ENCODE measurements at places on chromosomes 2 and 18.

GRCh38 chr2:12442476-12442847 lies 274.3 kb upstream of the TRIB2 start:
- peak; percentile 63 for DNase-seq

GRCh38 chr2:201638326-201638725 lies 5.0 kb downstream of the TMEM237 start:
- DNase-seq = peak; percentile 35

GRCh38 chr2:127527001-127527804 lies 914 bp upstream of the IWS1 start:
- no peak for DNase-seq

DNA sequence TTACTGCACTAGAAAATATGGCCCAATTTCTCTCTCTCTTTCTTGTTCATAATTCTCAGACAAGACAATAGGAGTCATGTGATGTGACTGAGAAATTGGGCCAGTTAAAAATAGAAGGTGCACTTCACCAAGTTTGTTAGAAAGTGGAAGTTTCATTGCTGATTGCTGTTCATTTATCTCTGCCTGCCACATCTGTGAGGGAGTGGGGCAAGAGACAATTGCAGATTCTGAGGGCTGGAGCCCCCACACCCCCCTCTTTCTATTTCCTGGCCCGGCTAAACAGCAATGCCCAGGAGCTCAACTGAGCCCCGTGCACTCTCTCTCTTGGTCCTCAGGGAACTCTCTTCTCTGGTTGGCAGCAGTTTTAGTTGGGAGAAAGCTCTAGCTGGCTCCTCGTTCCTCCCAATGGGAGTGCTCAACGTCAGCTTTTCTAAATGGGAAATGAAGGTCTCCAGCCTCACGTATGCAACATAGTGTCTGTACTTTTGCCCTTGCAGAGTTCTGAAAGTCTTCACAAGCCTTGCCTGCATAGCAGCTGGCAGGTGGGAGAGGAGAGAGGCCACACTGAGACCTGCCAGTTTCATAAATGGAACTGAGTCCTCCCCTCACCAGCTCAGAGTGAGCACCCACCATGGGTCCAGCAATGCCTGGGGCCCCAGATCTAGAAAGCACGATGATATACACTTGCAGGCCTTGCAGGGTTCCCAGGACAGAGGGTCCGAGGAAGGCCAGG lies 115.7 kb downstream of the MYCN start:
- no peak for DNase-seq

GRCh38 chr2:195473862-195474261 lies 183.2 kb upstream of the SLC39A10 start:
- DNase-seq = no peak

DNA sequence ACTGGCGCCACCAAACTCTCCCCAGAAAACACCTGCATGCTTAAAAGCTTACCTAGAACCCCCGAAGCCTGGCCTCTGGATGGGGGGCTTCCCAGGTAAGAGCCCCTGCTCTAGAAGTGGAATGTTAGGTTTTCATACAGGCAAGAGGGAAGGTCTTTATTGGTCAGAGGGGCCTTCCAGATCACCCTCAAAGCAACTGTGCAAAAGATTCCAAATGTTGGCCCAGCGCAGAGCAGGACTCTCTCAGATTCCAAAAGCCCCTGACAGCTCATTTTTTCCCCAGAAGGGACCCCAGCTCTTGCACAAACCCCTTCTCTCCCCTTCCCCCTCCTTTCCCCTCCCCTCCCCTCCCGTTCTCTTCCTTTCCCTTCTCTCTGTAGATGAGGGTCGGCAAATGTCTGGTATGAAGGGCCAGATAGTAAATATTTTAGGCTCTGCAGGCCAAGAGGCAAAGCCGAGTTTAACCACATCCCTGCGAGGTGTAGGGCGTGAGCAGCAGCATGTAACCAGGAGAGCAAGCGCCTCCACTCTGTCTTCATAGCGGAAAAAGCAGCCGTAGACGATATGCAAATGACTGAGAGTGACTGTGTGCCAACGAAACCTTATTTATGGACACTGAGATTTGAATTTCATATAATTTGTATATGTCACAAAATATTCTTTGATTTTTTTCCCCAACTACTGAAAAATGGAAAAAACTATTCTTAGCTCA lies 116.9 kb downstream of the SMAD7 start:
- peak; percentile 38 for DNase-seq

DNA sequence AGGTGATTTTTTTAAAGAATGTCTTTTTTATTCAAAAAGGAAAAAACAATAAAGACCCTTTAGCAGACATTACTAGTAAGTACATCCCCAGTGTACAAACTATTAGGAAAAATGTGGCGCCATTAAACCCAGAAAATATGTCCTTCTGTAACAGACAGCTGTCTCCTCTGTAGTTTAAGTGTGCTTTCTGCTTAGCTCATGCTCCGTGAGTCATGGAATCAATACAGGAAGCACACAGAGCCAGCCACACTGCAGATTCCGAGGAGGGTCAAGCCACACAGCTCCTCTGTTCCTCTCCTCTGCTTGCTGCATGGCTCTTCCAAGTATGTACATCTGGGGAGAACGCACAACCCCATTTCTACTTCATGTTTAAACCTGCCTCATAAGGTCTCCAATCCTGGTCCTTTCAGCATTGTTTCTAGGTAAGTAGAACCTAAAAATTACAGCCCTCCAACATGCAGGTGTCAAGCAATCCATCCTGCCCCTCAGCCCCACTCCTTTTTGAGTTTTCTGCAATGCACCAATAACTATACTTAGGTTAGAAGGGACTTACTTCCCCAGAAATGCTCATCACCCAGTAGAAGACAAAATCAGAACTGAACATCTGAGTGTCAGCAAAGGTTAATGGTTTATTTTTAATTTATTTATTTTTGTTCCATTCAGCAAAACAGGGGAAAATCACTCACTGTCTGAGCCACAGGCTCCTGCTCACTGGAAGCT lies 37.5 kb downstream of the ACVR1 start:
- peak; percentile 79 for DNase-seq

DNA sequence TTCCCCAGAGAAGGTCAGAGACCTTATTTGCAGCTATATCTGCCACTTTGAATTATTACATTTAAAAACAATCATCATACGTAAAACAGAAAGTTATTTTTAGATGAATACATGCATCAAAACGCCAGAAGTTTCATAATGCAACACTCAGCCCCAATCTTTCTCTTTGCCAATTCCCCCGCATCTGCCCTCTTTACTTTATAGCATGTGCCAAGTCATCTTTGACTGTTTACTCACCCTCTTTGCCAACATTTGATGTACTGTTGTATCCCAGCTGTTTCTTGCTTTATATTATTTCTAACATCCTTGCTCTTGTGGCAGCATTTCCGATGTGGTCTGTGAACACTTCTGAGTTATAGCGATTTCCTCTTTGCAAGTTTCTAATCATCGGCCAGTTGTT lies 86.2 kb downstream of the CRIM1 start:
- peak; percentile 85 for DNase-seq

DNA sequence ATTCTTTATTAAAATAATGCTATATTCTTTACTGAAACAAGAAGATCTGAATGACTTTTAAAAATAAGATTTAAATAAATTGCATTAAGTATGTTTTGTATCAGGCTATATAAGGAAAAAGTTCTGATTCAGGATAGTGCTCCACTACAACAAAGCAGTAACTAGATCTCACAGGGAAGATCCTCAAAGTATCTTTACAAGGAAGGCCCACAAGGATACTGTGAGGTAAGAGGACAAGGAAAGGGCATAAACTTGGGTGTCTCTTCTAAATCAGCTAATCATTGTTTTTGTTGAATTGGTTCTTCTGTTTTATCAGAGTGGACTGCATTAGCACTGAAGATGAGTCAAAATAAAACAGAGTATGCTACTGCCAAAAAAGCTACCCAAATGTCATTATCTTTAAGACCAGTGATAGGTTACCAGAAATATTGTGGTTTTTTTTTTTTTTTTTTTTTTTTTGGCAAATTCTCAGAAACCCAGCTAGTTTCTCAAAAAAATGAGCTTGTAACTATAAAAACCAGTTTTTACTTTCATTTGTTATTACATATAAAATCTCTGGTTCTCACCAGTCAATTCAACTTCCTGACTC lies 160.9 kb downstream of the BAZ2B start:
- peak; percentile 2 for DNase-seq

- DNase-seq = no peak
These were observed 54.7 kb downstream of the SCN9A start for GRCh38 chr2:166321076-166321475.

GRCh38 chr2:190123956-190124355 lies 61.4 kb upstream of the MSTN start:
- DNase-seq = peak; percentile 68

DNA sequence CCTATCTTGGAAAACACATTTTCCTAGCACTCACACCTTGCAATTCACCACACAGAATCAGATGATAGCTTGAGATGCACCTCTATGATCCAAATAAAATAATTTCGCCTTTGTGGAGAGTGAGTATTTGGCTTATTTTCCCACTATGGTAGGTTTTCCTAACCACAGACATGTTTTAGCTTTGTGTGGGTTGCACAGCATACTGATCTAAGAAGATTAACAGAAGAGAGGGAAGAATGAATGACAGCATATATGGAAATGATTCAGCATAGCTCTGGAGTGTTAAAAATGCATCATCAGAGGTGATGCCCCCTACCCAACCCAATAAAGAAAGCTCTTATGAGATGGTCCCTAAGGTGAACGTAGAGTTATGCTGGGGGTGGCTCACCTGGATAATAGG lies 72.5 kb downstream of the GCA start:
- DNase-seq = no peak

DNA sequence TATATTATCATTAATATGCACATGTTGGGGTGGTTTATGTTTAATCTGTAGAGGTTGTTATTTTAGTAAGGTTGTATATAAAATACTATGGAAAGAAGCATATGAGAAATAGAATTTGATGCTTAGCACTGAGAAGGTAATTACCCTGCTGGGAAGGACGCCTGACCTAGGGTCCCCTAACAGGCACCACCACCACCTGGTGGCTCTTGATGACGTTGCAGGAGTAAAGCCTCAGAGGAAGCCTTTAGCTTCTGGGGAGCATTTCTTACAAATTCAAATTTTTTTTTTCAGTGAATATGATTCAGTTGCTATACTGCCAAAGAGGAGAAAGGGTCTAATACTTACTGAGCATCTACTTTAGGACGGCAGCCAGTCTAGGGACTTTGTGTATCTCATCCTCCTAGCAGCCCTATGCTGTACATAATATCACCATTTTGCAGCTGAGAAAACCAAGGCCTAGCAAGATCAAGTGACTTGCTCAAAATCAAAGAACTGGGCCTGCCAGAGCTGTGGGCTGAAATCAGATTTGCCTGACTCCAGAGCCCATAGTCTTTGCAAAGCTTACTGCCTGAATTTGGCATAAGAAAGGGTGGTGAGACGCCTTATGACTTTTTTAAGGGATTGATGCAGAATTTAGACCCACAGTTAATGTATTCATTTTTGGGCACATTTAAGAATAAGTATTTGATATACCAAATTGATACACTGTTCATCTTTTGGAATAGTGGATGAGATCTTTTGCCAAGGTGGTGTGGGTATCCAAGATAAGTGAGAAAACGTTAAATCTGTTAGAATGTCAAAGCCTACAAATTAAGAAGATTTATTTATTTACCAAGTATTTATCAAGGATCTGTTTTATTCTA lies 78.8 kb upstream of the GAREM1 start:
- peak; percentile 29 for DNase-seq

GRCh38 chr2:98731041-98731893 lies at the start of gene MGAT4A:
MGAT4A (minus strand) TSS chr2:98731132; CDS start chr2:98726332, 4,800 bp downstream.
- peak; percentile 39 for DNase-seq

DNA sequence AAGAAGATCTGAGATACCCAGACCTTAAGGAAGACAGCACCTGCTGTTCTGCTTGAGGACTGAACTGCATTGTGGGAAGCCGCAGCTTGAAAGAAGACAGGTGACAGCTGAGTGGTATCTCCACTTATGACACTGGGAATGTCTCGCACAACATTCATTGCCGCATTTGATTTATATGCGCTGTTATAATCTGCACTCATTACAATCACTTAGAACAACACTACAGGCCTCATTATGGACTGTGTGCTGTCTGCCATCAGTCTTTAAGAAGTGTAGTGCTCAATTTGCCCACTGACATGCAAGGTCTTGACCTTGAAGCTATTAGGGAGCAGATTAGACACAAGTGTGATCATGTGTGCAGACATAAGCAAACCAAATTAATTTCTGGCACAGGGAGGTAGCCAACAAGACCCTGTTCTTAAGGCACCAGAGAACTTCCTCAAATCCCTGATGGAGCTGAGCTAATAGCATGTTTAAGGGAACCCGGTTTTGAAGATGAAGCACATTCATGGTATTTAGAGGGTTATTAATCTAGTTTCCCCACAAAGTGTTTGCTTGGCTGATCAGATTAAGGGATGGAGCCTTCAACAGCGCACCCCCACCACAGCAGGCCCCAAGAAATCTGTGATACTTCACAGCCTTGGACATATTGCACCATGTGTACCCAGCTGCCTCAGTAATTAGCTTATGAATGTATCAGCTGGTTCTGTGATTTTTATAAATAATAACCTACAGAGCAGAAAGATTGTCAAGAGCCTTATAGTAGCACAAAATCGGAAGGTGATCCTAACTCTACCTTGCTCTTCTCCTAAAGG lies 146.8 kb downstream of the SATB2 start:
- no peak for DNase-seq

DNA sequence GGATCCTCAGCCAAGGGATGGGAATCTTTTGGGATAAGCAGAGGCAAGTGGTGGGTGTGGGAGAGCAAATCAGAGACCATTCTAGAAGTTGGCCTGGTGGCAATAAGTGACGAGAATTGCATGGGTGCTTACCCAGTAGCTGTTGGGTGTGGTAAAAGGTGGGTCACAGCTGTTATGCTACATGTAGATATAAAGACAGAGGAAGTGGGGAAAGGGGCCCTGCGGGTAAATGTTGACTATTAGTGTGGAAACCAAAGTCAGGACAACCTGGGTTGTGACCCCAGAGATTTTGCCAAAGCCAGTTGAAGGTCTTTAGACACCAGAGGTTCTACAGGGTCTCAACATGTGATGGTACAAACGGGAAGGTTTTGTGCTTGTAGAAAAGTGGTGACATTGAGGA lies 443.6 kb upstream of the HNRNPA3 start:
- no peak for DNase-seq

DNA sequence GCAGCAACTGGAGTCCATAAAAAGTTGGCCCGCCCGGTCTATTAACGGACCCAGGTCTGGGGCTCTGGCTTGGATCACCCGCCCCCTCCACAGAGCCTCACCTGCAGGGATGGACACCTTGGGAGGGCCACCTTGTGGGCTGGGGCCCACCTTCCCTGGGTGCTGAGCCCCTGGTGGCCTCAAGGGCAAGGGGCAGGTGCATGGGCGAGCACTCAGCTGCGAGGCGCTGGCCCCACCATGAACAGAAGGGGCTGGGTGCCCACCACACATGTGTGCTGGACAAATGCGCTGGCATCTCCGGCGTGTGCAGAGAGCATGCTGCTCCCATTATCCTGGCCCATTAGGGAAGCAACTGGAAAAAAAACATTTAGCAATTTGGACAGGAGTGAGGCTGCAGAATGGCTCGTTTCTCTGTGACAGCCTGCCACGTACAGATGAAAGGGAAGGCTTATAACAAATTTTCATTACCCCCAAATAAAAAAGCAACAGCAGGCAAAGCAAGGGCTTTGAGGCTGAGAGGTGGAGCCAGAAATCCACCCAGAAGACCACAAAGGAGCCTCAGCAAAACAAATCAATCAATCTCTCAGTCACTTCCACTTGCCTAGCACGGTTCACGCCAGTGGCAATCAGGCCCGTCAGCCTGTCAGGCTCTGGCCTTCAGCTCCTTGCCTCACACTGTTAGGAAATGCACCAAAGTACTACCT lies 253.1 kb upstream of the ZNF521 start:
- no peak for DNase-seq

Data from fibroblast of skin of right quadriceps (primary cell).